ENCODE measurements at places on chromosomes 13 and 19.

- peak; percentile 78 for DNase-seq
Observed at GRCh38 chr19:17488593-17489391, 18.5 kb downstream of the SLC27A1 start.

GRCh38 chr13:83995930-83996329, 113.7 kb upstream of the SLITRK1 start:
- DNase-seq = no peak

GRCh38 chr13:77774181-77774580, 76.7 kb downstream of the SLAIN1 start:
- DNase-seq = no peak

DNA sequence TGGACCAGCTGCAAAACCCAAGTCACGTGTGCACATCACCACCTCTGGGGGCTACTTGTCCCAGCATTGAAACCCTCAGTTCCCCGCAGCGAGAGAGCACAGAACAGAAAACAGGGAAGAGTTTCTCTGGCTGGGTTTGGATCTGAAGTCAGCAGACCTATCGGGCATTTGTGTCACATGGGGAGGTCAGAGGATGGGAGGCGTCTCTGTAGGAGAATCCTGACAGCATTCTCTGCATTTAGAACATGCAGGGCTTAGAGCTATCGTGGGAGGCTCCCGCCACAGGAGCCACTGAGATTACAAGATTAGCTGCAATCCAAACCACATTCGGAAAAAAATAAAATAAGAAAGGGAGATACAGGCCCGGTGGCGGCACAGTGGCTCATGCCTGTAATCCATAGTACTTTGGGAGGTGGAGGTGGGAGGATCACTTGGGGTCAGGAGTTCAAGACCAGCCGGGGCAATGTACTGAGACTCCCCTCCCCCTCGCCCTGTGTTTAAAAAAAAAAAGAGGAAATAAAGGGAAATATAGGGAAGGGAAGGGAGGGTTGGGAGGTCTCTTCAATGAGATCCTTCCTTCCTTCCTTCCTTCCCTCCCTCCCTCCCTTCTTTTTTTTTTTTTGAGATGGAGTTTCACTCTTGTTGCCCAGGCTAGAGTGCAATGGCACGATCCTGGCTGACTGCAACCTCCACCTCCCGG, 2.9 kb upstream of the TLE6 start:
- no peak for DNase-seq

GRCh38 chr13:113786262-113786841, 27.3 kb downstream of the TMEM255B start:
- DNase-seq = no peak

DNA sequence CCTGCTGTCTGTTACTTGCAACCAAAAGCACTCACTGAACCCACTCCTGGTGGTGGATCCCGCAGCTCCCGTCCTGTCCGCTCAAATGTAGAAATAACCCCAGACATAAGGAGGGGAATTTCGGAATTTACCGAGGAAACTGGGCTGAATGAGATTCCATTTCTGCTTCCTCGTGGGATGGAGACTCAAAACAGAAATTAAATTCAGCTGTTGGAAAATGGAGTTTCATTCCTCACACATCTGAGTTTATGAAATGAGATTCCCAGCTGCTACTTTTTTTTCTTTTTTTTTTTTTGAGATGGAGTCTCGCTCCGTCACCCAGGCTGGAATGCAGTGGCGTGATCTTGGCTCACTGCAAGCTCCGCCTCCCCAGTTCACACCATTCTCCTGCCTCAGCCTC, 44.3 kb downstream of the COLGALT1 start:
- DNase-seq = no peak

DNA sequence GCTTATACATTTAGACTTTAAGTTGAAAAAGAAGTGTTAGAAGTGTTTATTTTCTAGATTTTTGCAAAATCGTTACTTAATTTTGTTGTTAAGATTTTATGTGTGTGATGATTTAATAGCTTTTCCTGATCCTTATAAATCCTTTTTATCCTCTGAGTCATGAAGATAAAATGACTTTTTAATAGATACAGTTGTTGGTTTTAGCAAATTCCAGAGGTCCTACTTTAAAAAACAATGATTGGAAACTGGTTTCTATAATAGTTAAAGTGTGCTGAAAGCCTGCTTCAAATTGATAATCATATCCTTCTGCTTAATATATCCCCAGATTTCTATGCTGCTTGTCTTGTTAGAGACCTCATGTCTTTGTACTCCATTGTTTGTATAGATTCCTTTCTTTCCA, 39.0 kb downstream of the RNASEH2B start:
- no peak for DNase-seq

DNA sequence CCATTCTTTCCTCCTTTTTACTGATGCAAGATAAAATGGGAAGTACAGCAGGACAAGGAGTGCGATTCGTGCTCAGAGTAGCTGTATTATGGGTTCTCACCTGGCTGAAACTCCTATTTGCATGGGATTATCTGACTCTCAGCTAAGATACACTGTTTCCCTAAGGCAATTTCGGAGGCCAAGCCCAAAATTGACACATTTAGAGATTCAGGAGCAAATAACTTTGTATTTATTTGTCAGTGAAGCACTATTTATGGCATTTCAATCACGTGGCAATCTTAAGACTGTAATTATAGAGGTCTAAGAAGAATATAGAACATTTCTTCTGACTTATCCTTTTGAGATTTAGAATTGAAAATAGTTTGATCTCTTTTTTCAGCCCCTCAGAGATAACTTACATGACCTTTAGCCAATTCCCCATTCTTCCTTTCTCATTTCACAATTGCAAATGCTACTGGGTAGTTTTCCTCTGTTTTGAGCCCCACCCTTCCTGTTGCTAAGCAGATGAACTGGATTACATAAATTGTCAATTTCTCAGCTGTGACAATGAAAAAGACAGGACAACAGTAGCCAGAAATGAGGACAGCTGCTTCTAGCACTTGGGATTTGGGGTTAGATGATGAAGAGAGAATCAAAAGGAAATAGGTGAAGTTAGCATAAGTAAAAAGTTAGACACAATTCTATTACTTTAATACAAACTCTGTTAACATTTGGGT, 122.7 kb upstream of the FRY start:
- DNase-seq = no peak

DNA sequence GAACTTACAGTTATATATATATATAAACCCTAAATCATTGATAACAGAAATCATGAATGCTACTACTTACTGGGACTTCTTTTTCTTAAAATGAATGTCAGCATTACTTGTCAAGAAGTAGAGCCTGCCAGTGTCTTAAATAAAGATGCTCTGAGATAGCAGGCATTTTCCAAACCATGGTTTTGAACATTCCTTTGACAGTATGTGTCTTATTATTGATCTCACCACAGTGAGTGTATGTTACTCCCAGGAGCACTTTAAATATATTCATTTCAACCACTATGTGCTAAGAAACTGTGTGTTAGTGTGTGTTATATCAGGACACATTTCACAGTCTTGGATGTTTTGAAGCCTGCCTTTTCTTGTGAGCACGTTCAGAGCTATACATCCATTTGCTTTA, 28.2 kb downstream of the TNFRSF19 start:
- no peak for DNase-seq

- DNase-seq = no peak
Observed at GRCh38 chr19:6556480-6557195, 25.8 kb downstream of the TNFSF9 start.

- DNase-seq = no peak
Observed at GRCh38 chr13:46404733-46405100, 17.7 kb upstream of the RUBCNL start.

DNA sequence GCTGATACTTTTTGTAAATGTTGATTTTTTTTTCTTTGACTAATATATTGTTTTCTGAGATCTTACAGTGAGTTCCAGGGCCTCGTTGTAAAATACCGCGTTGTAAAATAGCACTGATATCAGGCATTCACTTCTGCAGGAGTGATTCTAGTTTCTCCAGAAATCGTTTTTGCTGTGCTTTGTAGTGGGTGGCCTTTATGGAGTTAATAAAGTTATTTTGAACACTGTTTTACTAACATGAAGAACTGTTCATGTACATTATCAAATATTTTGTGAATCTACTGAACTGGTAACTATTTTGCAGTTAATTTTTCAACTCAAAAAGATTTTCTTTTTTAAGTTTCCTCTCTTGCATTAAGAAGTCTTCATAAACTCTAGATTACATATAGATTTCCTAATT, 985 bp upstream of the ZNF266 start:
- no peak for DNase-seq

GRCh38 chr13:30607908-30608307, 9.8 kb upstream of the USPL1 start:
- DNase-seq = no peak

- DNase-seq = no peak
Observed at GRCh38 chr13:83136660-83137059, 745.6 kb downstream of the SLITRK1 start.

DNA sequence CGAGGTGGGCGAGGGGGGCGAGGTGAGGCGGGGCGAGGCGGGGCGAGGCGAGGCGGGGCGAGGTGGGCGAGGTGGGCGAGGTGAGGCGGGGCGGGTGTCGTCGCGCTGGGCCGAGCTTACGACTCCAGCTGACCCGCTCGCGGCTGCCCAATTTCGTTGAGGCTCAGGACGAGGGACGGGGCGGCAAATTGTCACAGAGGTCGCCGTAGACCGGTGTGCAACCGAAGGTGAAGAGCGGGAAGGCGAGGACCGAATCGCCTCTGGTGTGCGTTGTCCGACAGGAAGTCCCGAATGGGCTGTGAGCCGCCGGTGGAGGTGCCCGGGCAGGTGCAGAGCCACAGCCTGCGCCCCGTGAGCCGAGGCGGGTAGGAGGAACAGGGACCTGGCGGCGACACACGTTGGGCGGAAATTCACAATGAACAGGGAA, at the start of gene LACC1:
LACC1 (plus strand) TSS at position 150 of the 427 bp plus-strand sequence. CDS start 1,082 bp downstream, outside the sequence.
- DNase-seq = peak; percentile 39

DNA sequence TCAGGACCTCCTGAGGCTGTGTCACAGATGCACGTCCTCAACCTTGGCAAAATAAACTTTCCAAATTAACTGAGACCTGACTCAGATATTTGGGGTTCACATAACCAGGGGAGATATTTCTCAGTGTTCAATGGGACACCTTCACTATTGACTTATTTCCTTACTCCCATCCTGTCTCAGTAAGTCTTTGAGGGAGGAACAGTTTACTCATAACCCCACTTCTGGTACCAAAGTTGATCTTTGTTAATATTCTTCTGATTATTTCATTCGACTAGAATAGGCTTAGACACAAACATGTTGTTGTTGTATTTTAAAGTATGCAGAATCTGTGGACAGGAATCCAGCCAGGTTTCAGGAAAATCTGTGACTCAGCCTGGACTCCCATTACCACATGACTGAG, 34.6 kb upstream of the CHST8 start:
- no peak for DNase-seq

DNA sequence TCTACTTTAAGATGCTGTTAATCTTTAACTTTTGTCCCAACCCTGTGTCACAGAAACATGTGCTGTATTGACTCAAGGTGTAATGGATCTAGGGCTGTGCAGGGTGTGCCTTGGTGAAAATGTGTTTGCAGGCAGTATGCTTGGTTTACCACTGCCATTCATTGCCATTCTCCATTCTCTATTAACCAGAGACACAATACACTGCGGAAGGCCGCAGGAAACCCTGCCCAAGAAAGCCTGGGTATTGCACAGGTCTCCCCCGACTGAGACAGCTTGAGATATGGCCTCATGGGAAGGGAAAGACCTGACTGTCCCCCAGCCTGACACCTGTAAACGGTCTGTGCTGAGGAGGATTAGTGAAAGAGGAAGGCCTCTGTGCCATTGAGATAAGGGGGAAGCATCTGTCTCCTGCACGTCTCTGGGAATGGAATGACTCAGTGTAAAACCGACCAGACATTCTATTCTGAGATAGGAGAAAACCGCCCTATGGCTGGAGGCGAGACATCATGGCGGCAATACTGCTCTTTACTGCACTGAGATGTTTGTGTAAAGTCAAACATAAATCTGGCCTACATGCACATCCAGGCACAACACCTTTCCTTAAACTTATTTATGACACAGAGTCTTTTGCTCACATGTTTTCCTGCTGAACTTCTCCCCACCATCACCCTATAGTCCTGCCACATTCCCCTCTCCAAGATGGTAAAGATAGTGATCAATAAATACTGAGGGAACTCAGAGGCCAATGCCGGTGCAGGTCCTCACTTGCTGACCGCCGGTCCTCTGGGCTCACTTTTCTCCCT, 13.1 kb upstream of the ZNF888 start:
- no peak for DNase-seq

DNA sequence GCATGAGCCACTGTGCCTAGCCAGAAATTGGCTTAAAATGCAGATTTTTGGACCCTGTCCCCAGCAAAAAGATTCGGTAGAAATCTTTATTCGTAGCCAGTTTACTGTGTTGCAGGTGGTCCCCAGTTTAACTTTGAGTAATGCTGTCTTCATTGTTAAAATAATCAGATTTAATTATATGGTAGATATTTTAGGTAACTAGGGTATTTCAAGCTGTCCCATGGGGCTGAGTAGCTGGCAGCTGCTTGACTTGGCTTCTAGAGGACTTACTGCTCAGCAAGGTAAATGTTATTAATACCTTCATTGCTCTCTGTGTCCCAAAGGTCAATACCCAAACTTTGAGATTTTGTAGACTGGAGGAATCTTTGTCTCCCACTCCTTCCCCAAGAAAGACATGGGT, 21.1 kb downstream of the LSM14A start:
- DNase-seq = no peak

DNA sequence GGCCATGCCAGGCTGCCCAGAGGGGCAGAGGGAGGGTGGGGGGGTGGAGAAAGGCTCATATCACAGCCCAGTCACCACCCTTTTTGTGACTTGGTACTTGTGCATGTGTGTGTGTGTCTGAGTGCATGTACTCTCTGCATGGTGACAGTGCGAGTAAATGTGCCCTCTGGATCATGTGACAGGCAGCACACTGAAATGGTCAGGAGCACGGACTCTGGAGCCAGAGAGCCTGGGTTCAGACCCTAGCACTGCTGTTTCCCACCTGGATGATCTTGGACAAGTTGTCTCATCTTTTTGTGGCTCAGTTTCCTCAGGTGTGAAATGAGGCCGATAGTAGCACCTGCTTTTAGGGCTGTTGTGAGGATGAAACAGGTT, 2.0 kb downstream of the CIC start:
- no peak for DNase-seq
